ENCODE measurements at places on chromosomes 2 and 18.

GRCh38 chr18:69934601-69935265, 12.9 kb downstream of the CD226 start:
- no peak for DNase-seq

GRCh38 chr18:75937306-75937705, 509.8 kb upstream of the SMIM21 start:
- no peak for DNase-seq

- no peak for DNase-seq
These were observed 105.5 kb downstream of the NOL10 start for GRCh38 chr2:10584242-10584753.

DNA sequence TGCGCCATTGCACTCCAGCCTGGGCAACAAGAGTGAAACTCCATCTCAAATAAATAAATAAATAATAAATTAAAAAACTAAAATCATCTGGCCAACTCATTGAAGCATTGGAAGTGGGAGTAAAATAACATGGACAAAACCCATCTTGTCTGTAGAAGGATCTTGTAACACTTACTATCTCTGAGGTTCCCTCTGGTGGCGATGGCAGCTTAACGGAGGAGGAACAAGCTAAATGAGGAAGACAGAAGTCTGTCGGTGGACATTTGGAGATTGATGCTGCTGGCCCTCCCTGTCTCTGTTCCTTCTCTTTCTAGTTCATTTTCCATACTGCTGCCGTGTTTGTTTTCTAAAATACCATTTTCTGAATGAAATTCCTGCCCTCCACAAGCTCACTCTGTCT, 43.4 kb downstream of the ZCCHC2 start:
- peak; percentile 5 for DNase-seq

DNA sequence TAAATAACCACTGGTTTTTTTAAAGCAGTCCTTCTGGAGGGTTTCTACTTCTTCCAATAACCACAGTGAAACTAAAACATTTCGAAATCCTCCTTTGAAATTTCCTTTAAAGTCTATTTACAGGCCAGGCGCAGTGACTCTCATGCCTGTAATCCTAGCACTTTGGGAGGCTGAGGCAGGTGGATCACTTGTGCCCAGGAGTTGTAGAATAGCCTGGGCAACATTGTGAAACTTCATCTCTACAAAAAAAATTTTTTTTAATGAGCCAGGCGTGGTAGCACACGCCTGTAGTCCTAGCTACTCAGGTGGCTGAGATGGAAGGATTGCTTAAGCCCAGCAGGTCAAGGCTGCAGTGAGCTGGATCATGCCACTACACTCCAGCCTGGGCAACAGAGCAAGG, 15.2 kb downstream of the KIDINS220 start:
- DNase-seq: no peak

- DNase-seq: no peak
These were observed 477.8 kb downstream of the EIPR1 start for GRCh38 chr2:2899826-2900225.

DNA sequence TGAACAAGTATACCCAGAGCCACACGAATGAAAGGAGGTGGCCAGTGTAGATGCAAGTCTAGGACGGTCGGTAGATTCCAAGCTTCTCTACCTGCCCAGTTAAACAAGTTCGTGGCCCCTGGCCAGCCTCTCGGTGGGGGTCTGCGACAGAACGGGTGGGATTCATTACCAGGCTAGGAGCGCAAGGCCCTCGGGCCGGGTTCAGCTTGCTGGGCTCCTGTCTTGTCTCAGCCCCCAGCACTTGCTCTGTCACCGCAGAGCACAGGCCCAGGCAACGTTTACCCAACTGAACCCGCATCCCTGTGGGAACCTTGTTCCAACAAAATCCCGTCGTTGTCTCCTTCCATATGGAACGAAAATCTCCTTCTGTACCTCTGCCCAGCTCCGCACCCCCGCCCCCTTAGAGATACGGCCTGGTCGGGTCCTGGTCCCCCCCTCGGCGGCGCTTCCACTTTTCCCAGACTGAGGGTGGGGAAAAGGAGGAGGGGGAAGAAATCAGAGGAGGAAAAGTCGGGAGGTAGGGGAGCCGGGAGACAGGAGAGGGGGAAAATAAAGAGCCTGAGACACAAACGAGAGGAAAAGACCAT, 1.9 kb upstream of the EMX1 start:
- DNase-seq: no peak

- DNase-seq: no peak
These were observed 8.4 kb downstream of the ITSN2 start for GRCh38 chr2:24351981-24352380.

- no peak for DNase-seq
These were observed 737.9 kb upstream of the SALL3 start for GRCh38 chr18:78241535-78242253.

DNA sequence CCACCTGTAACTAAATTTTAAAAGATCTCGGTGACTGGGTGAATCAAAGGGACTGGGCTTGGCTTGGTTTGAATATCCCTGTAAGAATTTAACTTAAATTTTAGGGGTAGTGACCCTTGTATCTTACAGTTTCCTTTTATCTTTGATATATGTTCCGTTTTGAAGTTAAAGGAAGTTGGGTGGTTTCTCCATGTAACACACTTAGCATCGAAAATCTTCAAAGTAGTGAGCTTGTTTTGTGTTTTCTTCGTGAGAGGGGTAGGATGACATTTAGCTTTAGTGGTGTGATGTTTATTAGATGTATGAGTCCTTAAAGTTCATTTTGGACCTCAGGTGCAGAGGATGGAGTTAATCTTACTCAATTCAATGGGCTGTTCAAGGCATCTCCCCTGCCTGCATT, 1.6 kb downstream of the WDR7 start:
- DNase-seq: no peak

- no peak for DNase-seq
These were observed 32.3 kb downstream of the EVA1A start for GRCh38 chr2:75528221-75528977.
